Stimulated activated effector memory CD8-positive, alpha-beta T cell treated with anti-CD3 and anti-CD28 coated beads, Interleukin-12 subunit alpha, Interleukin-12 subunit beta, amount 100 ng/mL, for 72 hours (primary cell): ENCODE measurements at places on chromosomes 13 and 19.

- DNase-seq: no peak
Measured at GRCh38 chr19:40724315-40724714, 7.4 kb downstream of the ITPKC start.

DNA sequence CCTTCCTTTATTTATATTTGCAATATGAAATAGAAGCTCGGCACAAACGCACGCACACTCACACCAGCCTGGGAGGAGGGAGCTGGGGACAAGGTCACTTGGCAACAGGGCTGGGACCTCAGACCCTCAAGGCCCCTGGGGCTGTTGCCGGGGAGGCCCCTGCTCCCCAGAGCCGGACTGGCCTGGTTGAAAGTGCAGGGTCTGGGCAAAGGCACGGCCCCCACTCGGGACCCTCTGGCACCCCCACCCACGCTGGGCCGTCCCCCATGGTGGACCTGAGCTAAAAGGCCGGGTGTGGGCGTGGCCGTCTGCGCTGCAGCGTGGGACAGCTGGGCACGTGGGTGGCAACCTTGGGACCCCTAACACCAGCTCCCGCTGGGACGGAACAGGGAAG lies 1.2 kb upstream of the TMEM86B start:
- no peak for DNase-seq

DNA sequence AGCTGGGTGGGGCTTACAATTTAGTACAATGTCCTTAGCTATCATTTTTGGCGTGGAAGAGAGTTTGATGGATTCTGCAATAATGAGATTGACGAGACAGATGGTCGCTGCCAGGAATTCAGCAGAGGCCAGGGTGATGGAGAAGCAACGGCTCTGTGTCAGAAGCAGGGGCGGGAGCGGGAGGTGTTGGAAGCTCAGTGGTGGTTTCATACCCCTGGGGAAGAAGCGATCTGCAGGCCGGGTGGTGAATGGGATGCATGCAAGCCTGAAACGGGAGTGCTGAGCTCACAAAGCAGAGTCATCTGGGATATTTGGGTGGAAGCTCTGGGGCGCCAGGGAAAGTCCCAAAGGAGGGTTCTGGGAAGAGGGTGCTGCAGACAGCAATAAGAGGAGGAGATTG lies 370.8 kb downstream of the ZNF536 start:
- no peak for DNase-seq

- no peak for DNase-seq
Measured at GRCh38 chr19:52069653-52070052, 21.0 kb upstream of the ZNF432 start.

DNA sequence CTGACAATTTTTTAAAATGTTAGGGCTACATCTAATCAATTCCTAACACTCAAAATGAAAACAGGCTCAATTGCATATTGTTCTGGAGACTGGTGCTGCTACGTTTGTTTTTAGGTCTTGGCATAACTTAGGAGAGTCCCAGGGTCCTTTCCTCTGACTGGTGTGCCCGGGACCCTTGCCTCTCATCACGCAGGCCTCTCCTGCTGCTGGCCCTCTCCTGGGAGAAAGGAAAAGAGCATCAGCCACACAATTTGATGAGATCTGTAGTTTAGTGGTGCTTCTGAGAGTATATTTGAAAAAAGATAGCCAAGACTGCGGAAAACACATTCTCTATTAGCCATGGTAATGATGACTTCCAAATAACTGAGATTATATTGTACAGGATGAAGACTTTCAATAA lies 380.0 kb downstream of the KLF12 start:
- DNase-seq: no peak

GRCh38 chr19:47447470-47448359 lies 24.0 kb downstream of the SLC8A2 start:
- DNase-seq: peak; percentile 75

DNA sequence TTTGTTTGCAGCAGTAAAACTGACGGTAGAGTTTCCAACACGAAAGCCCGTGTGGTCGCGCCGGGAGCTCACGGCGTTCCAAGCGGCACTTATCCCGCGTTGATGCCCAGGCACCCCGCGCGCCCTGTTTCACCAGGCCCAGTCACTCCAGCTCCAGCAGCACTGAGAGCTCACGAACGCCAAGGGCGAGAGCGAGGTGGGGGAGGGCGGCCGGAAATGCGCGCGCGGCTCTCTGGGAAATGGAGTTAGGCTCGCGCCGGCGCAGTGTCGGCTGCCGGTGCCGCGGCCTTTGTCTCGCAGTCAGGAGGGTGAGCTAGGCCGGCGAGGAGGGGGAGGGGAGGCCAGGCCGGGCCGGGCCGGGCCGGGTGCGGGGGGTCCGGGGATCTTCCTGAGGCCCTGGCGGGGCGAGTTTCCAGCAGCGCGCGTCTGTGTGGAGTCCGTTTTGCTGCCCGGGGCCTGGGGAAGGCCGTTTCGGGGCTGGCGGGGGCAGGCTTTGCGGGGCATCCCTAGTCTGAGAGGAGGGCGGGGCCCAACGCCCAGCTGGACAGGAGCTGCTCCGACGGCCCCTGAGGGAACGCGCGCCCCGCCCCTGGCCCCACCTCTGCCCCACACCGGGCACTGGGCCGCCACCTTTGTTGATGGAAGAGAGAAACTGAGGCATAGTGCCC lies at the start of gene ZNF135:
ZNF135 (plus strand) TSS at position 280 of the 668 bp plus-strand sequence. CDS start 721 bp downstream, outside the sequence.
- DNase-seq: no peak

DNA sequence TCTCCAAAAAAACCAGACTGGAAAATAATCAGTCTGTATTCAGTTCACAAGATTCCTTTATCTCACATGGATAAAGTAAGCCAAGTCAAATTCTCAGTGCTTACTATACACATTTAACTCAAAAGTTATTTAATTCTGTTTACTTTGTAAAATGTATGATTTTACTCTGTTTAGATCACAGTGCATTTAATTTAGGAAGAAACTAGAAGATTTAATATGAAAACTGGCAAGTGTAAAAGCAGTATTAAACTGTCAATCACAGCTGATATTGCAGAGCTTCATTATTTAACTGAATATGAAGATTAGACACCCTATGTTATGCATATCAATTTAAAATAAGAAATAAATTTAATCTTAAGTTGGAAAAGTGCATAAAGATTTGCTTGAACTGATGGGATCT lies 78.0 kb downstream of the DACH1 start:
- no peak for DNase-seq

DNA sequence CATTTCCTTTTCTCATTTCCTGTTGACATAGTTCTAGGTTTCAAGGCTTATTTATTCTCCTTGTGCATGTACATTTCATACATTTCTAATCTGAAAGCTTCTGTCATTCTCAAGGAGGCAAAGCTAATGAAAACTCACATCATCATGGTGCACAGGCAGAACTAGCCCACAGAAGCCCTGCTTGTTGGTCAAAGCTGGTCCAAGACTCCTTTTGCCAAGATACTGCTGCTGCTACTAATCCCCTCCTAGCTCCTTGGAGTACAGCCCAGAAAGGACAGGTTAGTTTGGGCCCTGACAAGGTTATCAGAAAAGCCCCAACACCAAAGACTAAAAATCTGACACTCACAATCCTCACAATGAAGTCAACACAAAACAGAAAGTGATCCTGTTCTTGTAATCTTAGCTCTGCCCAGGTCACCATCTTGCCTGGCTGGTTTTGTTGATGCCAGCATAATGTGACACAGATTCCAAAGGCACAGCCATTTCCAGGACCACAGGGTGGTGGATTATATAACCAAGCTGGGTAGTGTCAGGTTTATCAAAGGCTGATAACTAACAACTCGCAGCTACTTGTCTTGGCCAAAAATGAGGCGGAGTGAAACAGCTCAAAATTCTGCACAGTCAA lies 417.4 kb downstream of the NDFIP2 start:
- DNase-seq: no peak

GRCh38 chr19:57613941-57614743 lies at the start of gene ZNF134:
ZNF134 (plus strand) TSS chr19:57614242; CDS start chr19:57619469, 5,227 bp downstream.
- peak; percentile 63 for DNase-seq

DNA sequence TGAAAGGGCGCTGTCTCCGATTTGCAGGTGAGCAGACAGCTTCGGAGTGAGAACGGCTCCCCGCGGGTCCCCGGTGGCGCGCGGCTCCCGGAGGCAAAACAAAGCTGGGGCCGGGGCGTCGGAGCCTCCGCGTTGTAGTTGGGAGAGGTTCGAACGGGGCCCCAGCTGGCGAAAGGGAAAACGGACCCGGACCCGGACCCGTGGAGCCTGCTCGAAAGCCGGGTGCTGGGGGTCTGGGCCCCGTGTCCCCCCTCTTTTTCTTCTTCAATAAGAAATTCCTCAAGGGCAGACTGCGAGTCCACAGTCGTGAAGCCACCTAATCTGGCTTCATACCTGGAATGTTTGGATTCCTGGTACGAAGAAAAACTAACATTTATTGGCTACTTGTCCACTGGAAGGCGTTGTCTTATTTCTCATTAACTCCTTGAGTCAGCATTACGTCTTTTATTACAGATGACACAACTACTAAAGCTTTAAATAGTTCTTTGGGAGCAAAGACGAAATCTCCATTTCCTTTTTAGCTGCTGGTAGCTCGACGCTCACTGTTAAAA lies 632 bp upstream of the MTIF3 start:
- DNase-seq: no peak

- no peak for DNase-seq
Measured at GRCh38 chr13:40026741-40027140, 371.3 kb downstream of the COG6 start.

DNA sequence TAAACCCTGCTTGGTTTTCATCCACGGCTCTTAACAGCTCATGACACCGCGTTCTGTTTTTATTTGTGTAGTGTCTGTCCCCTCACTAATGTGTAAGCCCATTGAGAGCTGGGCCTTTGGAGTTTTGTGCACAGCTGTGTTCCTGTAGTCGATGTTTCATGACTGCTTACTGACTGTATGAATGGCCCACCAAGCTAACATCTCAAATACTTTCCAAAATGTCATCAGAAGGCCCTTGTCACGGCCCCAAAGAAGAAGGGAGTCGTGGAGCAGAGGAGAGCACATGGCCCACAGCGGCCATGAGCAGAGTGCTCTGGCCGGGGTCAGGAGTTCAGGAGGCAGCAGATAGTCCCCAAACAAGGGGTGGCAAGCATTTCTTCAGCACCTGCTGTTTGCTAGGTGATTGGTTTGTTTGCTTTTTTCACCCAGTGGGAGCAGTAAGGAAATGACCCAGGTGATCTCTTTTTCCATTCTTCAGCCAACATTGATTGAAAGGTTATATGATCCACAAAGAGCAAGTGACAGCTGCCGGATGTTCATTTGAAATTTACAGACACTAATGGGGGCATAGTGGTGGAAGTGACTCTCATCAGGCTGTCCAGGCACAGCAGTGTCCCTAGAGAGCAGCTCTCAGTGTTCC lies 315.2 kb downstream of the ATP8A2 start:
- no peak for DNase-seq

- DNase-seq: no peak
Measured at GRCh38 chr13:20903164-20903475, 574 bp upstream of the XPO4 start.

- no peak for DNase-seq
Measured at GRCh38 chr13:77448689-77449088, 86.8 kb upstream of the SCEL start.
